Effector memory CD4-positive, alpha-beta T cell (primary cell): ENCODE measurements at places on chromosomes 6 and 20.

DNA sequence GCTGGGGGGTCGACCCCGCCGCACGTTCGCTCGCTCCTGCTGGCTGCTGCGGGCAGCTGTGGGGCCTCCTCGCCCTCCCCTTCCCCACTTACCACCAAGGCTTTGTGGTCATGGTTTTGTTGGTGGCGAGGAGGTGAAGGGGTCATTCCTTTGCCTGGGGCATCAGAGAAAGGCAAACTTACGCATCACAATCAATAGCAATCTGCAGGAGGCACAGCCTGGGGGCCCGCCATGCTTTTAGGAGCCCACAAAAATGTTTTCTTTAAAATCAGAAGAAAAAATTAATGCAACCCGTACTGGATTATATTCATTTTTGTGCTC is 137.0 kb downstream of the IMPG1 start:
- no peak for DNase-seq

DNA sequence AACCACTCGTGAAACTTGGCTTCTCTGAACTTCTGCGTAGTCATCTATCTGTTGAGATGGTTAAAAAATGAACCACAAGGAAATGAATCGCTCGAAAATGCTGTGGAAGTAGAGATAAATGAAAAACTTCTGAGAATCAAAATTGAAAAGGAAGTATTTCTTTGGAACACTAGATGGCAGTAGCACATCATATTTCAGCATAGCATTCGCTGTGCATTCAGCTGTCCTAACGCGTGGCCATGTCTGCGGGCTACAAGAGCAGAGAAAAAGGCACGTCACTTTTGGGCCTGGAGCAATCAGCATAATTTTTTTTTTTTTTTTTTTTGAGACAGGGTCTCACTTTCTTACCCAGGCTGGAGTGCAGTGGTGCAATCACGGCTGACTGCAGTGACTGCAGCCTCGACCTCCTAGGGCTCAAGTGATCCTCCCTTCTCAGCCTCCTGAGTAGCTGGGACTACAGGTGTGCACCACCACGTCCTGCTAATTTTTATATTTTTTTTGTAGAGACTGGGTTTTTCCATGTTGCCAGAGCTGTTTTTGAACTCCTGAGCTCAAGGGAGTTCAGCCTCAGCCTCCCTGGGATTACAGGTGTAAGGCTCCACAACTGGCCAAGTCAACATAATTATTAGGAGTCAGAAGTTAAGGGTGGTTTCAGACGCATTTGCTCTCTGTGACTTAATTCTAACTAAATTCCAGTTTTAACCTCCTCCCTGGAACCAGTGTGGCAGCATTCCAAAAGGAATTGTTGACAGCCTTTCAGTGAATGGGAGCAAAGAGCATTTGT is 8.8 kb upstream of the PERP start:
- DNase-seq, result no peak

DNA sequence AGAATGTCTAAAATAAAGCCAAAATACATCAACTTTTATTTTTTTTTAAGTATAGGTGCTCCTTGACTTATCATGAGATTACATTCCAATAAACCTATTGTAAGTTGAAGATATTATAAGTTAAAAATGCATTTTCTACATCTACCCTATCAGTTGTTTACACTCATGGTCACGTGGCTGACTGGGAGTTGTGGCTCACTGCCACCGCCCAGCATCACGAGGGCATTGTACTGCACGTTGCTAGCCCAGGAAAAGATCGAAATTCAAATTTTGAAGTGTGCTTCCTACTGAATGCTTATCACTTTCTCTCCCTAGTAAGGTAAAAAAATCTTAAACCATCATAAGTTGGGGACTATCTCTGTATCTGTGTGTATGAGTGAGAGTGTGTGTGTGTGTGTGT is 126.6 kb upstream of the RIN2 start:
- DNase-seq, result no peak

DNA sequence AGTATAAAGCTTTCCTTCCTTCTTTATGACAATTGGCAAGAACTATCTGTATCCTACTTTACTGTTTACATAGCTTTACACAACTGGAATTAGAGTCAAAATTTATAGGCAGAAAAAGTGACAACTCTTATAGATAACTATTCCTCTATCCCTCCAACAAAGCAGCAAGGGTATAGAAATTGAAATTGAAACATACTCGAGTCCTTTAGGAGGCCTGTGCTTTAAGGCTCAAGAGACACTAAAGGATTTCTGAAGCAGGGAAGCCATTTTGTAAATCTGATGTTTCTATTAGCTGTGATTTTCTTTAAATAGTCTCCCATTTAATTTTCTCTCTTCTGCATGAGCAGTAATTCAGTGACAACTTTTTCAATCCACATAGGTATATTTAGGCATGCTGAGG is 567.6 kb upstream of the MAN1A1 start:
- no peak for DNase-seq

- no peak for DNase-seq
These were observed 43.8 kb downstream of the MAP3K4 start for GRCh38 chr6:161035182-161035980.

DNA sequence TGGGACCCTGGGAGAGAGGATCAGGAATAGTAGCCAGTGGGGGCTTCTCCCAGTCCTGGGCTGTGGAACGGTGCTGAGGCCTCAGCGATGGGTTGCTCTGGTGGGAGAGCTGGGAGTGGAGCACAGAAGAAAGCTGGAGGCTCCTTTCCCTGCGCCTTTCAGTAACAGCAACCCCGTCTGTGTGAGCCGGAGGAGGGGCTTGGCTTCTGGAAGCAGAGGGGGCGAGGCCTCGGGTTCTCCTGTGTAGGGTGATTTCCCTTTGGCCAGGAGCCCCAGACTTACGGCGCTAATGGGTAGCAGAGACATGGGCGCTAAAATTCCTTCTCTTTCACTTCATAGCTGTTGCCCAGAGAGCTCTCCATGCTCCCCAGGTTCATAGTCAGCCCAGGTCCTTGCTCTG is 55.0 kb downstream of the DAAM2 start:
- DNase-seq, result no peak

DNA sequence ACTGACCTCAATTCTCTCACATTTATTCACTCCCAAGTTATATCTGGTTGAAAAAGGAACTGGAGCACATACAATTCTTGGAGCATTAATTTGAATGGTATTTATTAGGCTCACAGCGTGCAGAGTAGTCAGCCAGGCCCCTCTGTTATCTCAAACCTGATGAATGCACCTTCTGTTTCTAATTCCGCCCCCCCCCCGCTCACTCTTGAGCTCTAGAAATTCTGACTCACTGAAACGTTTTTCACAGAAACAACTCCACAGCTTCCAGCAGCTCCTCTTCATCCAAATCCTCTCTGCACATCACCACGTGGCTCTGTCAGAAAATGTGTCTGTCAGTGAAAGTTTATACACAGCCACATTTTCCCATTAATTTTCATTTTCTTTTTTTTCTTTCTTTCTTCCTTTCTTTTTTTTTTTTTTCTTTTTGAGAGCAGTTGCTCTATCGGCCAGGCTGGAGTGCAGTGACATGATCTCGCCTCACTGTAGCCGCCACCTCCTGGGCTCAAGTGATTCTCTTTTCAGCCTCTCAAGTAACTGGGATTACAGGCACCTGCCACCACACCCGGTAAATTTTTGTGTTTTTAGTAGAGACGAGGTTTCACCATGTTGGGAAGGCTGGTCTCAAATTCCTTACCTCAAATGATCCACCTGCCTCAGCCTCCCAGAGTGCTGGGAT is 109.4 kb downstream of the TBXT start:
- no peak for DNase-seq

- no peak for DNase-seq
These were observed 170.0 kb upstream of the AGPAT4 start for GRCh38 chr6:161443848-161444247.

DNA sequence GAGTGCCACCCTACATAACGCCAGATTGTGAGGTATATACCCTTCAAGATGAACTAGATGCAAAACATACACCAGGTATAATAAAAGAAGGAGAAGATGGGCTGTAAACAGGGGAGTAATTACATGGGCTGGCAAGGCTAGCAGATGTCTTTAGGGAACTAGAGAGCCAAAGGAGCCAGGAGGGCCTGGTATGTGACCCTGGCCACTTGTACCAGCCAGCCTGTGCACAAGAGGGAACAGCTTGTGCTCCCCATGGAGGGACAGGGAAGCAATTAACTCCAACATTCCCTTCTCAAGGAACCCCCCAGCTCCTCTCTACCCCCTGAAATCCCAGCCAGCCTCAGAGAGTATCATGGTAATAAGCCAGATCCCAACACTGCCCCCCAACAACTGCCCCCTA is 139.9 kb downstream of the HIVEP2 start:
- DNase-seq, result no peak

DNA sequence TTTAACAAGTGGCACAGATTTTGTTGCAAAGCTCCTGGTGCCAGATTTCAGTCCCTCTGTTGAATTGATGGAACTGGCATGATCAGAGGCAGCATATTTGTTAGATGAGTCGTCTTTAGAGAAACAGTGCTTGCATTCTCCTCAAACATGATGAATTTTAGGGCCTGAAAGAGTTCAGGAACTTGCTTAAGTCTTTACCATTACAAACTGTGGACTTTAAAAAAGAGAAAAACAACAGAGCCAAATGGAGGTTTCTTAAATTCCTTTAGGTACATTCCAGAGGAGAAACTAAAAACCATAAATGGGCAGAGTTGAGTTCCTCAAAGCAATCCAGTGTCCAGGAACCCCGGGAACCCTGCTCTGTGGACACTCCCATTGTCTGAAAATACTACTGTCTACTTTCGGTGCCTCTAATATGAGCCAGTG is 2.5 kb downstream of the GTF2H5 start:
- no peak for DNase-seq

DNA sequence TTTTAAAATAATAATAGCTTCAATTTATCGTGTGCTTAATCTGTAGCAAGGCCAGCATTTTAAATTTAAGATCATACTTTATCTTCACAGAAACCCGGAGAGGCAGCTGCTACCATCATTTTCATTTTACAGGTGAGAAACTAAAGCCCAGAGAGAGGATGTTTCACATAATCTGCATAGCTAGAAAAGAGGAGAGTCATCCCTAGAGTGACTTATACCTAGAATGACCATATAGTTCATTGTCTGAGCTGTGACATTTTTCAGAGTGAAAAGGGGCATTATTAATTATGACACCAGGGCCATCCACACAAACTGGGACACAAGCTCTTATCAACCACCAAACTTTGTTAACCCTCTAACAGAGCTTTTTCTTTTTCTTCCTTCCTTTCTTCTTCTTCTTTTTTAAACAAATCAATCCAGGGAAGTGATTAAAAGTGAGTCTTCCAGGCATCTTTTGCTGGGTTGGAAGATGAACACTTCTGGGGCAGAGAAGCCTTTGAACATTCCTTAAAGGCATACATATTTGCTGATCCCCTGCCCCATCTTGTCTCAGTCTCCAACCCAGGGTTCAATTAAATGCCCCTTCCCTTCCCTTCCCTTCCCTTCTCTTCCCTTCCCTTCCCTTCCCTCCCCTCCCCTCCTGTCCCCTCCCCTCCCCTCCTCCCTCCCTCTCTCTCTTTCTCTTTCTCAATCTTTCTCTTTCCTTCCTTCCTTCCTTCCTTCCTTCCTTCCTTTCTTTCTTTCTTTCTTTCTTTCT is 272.5 kb upstream of the JAG1 start:
- DNase-seq, result no peak

DNA sequence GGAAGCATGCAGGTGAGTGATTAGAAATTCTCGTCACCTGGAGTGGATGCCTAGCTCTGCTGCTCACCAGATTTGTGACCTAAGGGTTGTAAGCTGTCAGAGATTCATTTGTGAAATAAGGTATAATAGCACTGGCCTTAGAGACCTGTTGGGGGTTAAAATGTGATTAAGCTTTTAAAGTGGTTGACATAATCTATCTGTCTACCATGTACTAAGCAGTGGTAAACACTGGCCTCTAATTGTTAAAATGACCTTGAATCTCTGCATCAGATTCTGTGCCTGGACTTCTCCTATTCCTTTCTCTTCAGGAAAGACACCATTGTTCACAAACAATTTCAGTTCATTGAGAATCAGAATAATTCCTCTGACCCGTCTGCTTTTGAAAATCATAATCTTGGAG is 536.2 kb downstream of the CBLN4 start:
- no peak for DNase-seq

GRCh38 chr6:36847152-36847551 is 7.9 kb upstream of the CPNE5 start:
- DNase-seq, result no peak

DNA sequence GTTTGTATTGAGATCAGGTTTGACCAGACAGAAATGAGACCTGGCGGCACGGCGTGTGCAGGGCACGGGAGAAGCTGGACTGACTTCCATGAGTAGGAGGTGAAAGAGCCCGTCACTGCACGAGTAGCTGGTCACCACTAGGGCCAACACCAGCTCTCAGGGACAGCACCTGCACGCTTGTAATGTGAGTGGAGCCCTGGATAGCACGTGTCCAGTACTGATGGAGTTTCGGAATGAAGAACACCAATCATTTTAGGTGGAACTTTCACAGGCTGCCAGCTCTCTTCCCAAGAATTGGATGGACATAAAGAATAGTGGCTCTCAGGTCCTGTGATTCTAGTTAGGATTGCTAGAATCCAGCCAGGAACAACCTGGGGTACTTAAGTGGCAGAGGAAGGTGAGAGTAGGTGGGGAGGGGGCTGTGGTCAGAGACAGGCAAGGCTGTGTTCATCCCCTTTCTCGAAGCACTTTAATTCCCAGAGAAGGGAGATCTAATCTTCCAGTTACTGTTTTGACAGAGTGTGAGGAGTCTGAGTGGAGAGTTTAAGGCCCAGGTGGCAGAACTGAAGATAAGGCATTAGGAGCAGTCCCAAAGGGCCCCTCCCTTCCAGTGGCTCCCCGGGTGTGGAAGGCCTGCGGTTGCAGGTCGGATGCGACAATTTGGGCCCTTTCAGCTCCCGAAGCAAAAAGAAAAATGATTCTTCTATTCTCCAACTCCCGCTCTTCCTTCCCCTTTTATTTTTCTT is 314.8 kb downstream of the QKI start:
- no peak for DNase-seq

- DNase-seq, result no peak
These were observed 290.1 kb downstream of the SMOC2 start for GRCh38 chr6:168730931-168731716.

- no peak for DNase-seq
These were observed 62.2 kb downstream of the INSM1 start for GRCh38 chr20:20430066-20430465.

DNA sequence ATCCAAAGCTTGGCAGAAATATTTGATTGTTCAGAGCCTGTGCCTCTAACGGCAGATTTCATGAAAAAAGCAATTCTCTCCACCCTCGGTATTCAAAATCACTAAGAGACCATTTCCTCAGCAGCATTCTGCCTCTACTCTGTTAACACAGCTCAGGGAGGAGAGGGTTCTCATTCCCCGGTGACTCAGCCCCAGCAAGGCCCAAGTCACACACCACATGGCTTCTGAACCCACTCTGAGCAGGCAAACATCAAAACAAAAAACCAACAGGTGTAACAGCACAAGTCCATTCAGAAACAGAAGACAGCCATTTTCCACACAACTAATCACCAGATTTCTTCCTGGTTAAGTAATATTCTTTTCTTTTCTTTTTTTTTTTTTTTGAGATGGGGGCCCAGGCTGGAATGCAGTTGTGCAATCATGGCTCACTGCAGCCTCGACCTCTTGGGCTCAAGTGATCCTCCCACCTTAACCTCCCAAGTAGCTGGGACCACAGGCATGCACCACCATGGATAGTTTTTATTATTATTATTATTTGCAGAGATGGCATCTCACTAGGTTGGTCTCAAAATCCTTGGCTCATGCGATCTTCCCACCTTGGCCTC is 55.4 kb downstream of the GFOD1 start:
- DNase-seq, result no peak

GRCh38 chr20:5161536-5162164 is 34.8 kb downstream of the CDS2 start:
- no peak for DNase-seq

- DNase-seq, result no peak
These were observed 74.6 kb downstream of the DTD1 start for GRCh38 chr20:18662279-18663040.

- no peak for DNase-seq
These were observed 11.9 kb upstream of the ZFAND3 start for GRCh38 chr6:37807656-37808055.
